Adrenal gland (tissue), 19 donors: ENCODE measurements at places on chromosomes 3 and 15.

DNA sequence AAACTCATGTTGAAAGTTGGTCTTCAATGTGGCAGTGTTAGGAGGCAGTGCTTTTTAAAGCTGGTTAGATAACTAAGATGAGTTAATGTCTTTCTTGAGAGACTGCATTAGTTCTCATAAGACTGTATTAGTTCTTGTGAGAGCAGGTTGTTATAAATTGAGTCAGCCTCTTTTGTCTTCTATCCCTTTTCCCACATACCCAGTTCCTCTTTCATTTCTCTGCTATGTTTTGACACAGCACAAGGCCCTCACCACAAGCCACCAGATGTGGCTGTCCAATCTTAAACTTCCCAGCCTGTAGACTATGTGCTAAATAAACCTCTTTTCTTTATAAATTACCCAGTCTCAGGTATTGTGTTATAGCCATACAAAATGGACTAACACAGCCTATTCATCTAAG lies 94.6 kb upstream of the SNTN start:
- DNase-seq: no peak

- no peak for DNase-seq
Measured at GRCh38 chr3:177338697-177339219, 141.5 kb upstream of the TBL1XR1 start.

- DNase-seq: no peak
Measured at GRCh38 chr3:159667261-159667660, 321.4 kb upstream of the IL12A start.

DNA sequence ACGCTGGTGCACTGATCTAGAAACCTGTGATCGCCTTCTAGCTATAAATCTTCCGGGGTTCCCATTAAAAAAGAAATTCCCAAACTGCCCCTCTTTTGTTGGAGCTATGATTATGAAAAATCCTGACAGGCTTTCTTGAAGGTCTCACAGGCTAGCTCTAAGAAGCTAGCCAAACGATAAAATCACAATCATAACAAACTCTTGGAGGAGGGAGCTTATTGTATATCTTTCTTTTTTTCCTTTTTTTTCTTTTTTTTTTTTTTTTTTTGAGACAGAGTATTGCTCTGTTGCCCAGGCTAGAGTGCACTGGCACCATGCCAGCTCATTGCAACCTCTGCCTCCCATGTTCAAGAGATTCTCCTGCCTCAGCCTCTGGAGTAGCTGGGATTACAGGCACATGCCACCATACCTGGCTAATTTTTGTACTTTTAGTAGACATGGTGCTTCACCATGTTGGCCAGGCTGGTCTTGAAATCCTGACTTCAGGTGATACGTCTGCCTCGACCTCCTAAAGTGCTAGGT lies 72.0 kb downstream of the MYO1E start:
- DNase-seq: peak; percentile 47

- no peak for DNase-seq
Measured at GRCh38 chr15:25563596-25563995, 124.8 kb upstream of the UBE3A start.

GRCh38 chr15:70792171-70792573 lies 28.8 kb upstream of the UACA start:
- no peak for DNase-seq

DNA sequence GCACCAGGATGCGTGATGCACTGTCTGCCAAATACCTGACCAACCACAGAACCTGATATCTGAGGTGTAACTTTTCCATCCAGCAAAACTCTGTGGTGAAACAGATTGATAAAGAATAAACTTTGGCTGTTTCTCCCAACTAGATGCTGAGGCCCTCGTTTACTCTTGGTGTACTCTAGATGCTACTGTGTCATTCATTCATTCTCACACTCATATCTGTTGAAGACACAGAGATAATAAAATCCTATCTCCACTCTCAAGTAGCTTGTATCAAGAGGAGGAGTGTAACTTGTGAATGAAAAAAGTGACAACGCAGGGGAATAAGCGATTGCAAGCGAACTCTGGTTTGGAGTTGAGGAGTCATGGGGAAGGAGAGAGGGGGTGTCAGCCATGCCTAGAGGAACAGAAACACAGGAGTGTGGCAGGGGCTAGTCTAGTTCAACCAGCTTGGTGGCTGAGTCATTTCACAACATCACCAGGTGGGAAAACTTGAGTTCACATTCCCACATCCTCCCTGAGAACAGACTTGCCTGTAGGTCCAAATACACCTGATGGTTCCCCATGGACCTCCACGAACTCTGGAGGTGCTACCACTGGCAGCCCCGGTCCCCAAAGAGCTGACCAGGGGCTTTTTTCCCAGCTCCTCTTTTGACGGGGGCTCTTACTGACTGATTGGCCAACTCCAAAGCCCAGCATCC lies 73.3 kb upstream of the SNRK start:
- no peak for DNase-seq

DNA sequence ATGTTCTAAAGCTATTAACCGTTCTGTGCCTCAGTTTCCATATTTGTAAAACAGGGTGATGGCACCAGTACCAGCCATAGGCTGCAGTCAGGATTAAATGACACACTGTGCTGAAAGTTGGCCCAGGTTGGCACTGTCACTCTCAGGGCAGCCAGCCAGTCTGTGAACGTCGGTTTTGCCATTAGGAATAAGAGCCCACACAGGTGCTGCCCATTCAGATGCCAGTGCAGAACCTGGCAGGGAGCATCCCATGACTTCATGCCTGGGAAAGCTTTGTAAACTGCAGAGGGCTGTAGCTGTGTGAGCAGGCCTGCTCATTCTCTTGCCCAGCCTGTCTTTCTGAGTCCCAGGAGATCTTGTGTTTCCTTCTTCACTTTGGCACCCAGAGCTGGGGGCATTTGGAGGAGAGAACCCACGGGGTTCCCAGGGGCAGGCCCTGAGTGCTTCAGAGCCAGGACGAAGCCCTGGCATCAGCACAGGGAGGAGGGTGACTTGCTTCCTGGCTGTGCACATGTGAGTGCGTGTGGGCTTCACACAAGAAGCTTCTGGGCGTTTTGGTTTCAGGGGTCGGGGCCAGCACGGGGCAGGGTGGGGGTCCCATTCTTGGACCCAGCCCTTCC lies 46.9 kb downstream of the ZNF710 start:
- DNase-seq: no peak

GRCh38 chr3:82999777-83000176 lies 1238.3 kb upstream of the GBE1 start:
- DNase-seq: no peak

- DNase-seq: no peak
Measured at GRCh38 chr3:167115331-167115934, 264.7 kb downstream of the ZBBX start.

DNA sequence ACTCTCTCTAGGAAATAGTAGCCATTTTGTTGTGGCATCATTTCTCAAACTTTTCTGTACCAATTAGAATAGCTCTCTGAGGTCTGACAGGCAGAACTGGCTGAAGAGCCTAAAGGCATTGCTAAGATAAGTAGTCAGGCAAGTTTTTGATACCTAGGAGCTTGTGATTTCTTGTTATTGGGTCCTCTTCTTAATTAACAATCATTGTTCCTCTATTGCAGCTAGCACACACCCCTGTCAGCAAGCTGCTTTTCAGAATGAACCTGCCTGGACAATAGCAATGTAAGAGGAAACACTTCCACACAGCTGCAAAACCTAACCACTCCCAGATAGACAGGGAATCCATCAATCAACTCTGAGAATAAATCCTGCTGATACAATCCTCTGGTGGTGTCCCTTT lies 403.9 kb upstream of the TBL1XR1 start:
- no peak for DNase-seq

GRCh38 chr3:15287565-15288330 lies 44.6 kb downstream of the SH3BP5 start:
- peak; percentile 81 for DNase-seq

DNA sequence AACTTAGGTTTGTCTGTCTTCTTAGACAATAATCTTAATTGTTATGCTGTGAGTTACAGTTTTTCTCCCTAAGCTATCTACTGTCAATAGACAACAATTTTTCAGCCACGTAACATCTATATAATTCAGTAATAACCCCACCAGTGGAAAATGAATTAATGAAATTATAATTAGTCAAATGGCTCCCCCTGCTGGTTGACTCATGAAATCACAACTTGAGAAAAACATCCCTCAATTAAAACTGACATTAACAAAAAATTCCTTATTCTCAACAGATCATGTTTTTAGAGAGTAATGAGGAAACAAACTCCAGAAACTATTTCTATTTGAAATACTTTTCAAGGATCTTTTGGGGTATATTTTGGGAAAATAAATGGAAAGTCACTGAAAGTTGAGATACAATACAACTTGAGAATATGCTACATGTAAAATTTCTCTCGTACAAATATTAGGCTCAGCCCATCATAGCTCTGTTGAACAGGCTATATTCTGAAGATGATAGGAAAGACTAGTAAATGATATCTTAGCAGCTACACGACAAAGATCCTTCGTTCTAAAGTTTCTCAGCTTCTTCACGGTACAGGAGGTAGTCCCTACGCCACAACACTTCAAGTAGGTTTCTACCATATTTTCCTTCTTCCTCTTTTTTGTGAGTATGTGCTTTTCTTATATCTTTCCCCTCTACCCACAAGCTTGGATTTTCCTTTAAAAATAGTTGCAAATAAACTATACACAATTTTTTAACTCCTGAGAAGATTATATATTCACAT lies 20.7 kb downstream of the PPP1R2 start:
- no peak for DNase-seq

GRCh38 chr3:47841786-47842349 lies 38.9 kb downstream of the DHX30 start:
- no peak for DNase-seq

DNA sequence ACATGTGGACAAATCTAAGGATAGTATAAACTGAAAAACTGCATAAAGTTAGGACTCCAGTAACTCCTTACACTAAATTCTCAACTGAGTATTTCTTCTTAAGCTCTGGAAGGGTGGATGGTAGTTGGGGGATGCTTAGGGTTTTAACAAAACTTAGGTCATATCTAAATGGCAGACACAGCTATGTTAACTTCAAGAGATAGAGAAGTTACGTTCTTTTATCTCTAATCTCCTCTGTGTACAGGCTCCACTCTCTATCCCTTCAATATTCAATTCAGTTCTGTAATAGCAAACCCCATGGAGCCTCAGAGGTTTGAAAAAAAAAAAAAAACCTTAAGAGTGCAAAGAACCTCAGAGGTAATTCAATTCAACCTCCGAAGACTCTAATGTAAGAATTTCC lies 3.1 kb downstream of the CMTM6 start:
- no peak for DNase-seq

GRCh38 chr3:69567023-69567709 lies 172.1 kb upstream of the MITF start:
- no peak for DNase-seq

DNA sequence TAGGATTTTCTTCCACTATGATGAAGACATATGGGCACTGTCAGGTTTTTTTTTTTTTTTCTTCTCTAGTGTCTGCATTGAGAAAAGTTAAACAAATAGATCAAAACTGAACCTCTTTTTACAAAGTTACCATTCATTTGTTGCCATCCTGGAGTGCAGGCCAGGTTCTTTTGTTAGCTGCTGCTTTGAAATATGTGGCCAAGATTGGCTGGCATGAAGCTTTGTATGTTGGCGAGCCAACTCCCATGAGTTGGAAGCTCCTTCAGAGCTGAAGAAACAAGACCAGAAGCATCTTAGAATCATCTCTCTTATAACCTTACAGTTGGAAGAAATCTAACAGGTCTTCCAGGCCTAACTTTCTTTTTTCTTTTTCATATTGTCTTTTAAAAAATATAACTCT lies 346.5 kb downstream of the THSD4 start:
- no peak for DNase-seq

DNA sequence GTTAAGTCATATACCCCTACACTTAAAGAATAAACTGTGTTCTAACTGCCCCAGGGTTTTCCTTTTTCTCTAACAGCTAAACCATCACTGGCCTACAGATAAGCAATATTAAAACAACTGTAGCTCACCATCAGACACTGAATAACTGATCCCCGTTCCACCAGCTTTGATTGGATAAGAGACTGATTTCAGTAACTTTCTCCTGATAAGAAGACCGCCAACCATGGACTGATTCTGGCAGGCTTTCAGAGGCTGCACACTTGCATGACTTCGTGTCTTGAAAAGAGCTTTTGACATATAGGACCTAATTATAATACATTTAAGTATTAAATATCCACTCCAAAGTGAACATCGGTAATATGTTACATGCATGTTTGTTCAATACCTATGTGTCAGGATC lies 15.3 kb upstream of the CEP97 start:
- DNase-seq: no peak

- DNase-seq: no peak
Measured at GRCh38 chr3:67884345-67884744, 229.9 kb upstream of the SUCLG2 start.
